SHP77 treated with DMSO at 0.1 percent for 48 hours (cell line): ENCODE measurements at places on chromosomes 1 and 21.

DNA sequence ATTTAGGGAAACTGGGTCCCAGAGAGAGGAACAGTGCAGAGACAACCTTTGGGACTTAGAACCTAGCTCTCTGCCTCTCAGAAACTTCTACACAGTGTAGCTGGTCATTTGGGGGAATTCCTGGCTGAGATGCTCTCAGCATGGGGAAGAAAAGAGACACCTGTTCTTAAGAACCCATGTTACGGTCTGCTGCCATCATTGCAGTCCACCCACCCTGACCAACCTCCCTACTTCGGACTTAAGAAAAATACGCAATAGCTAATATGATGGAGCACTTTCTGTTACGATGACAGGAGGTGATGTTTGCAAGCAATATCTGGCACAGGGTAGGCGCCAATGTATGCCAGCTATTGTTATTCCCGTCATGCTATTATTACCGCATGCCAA lies 177.9 kb downstream of the IGSF21 start:
- no peak for DNase-seq

DNA sequence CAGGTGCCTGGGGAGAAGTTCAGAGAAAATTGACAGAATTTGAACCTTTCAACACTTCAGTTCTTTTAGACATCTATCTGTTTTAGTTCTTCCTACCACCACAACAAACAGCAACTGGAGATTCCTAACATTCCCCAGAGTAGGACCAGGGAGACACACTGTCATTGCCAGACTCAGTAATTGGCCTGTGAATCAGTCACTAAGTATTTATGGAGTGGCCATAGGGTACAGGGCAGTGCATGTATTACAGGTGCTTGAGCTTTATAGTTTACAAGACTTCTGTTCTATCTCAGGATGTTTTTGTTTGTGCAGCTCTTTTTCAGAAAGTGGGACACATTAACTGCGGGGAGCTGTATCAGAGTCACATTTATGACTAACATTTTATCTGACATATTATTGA lies 1.7 kb downstream of the CDC14A start:
- DNase-seq = no peak

DNA sequence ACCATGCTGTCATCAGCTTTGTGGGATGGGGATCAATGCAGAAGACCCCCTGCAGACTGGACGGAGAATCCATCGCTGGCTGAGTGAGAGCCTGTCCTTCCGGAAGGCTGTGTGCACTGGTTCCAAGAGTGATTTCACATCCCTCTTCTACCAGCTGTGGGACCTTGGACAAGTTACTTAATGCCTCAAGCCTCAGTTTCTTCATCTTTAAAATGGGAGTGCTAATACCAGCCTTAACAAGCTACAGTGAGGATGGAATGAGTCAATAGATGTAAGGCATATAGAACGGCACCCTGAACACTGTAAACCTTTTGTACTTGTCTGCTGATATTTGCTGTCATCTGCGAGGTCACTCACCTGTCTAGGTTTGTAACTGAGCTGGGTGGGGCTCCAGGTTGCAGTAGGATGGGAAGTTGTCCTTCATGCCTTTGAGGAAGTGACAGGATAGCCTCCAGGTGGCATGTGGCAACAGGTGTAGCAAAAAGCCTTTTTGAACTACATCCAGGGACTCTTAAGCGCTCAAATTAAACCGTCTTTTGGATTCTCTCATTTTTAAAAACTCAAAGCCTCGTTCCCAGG lies 27.5 kb downstream of the TMEM51 start:
- no peak for DNase-seq

DNA sequence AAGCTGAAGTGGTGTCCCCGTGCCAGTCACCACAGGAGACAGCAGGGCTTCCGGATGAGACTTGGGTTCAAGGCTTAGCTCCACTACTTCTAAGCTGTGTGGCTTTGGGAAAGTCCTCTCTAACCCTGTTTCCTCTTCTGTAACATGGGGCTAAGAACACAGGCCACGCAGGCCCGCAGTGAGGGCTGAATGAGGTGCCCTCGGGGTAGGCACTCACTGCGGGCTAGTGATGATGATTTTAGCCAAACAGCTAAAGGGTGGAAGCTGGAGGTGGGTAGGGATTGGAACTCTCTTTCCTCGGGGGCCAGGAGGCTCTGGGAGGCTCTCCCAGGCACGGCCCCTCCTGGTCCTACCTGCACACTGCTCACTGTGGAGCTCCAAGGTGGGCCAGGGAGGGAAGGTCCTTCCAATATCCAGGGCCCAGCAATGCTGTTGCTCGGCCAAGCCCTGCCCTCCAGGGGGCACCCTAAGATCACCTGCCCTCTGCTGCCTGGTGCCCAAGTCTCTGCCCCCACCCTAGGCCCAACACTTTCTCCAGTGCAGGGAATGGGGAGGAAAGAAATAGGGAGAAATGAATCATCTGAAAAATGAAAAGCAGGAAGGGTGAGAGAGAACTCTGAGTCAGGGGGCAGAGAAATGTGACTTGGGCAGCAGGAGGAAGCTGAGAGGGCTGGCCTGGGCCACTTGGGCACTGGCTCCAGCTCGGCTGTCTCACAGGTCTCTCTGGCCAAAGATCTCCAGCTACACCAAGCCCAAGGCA lies 19.2 kb upstream of the EVA1B start:
- DNase-seq = no peak

DNA sequence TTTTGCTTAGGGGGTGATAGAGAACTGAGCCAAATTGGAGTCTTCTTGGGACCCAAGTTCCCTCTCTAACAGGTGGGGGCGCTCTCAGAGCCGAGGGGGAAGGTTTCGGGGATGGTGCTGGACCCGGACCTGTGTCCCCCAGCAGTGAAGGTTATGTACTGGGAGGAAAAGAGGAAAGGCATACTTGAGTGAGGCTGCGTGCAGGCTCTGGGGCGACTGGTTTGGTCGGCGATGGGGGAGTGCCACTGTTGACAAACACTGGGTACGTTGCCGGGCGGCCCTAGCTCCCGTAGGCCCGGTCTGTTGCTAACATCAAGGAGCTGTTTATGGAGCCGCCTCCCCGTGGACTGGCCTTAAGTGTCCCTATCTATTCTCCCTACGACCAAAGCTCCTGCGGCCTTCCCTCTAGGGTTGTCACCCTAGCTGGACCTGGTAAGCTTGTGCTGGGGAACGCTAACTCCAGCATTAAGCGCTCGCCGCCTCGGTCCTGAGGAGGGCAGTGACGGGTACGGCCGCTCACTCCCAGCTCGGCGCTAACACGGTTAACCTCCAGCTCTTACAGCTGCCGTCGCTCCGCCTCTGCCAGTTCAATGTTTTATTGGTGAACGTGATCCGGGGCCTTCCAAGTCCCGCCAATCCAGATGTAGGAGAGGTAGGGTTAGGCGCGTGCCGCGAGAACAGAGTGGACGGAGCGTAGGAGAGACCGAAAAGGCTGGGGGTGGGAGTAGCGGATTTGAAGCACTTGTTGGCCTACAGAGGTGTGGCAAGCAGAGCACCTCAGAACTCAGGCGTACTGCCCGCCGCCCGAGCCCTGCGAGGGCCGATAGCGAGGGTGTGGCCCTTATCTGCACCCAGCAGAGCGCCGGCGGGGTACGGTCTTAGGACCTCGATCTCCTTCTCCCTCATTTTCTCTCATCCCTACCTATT lies at the start of gene PPOX:
Gene PPOX, plus strand, starts transcription at position 685 of the 927 bp plus-strand sequence. CDS start 422 bp downstream, outside the sequence.
- peak; percentile 99 for DNase-seq

- DNase-seq = no peak
These were observed 154.6 kb downstream of the RGS7 start for GRCh38 chr1:241202401-241202800.

- no peak for DNase-seq
These were observed 868.0 kb downstream of the USP25 start for GRCh38 chr21:16597753-16598152.

- DNase-seq = no peak
These were observed 29.3 kb downstream of the RSPH1 start for GRCh38 chr21:42466700-42467099.

DNA sequence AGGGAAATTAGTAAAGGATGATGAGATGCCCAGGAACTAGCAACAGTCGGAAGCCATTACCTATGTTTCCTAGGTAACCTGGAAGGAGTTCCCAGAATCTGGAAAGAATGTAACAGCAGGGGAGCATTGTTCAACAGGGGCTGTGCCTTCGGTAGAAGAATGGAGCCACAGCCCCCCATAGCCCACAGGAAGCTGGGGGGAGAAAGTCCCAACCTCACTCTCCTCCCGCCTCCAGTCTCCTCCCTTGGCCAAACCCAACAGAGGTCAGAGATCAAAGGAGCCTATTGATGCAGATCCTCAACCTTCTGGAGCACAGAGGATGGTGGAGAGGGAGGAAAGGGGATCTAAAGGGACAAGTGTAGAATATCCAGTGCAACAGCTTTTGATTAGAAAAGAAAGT lies 131.5 kb upstream of the SLC44A3 start:
- DNase-seq = no peak

GRCh38 chr1:119291611-119292206 lies 76.9 kb upstream of the HAO2 start:
- no peak for DNase-seq

GRCh38 chr21:23921670-23922418 lies 1685.4 kb downstream of the MRPL39 start:
- DNase-seq = no peak

- DNase-seq = no peak
These were observed 338.8 kb downstream of the MATN1 start for GRCh38 chr1:30384286-30385245.

- no peak for DNase-seq
These were observed 249.9 kb downstream of the NFIA start for GRCh38 chr1:61332196-61332753.

GRCh38 chr1:66282891-66283621 lies 250.9 kb upstream of the SGIP1 start:
- no peak for DNase-seq
